ENCODE measurements at places on chromosomes 12 and 14. TPM values are rescaled to one million over a fixed set of nuclear protein-coding genes. Genes with fewer than 3 reads are reported as not detected.

TAS2R13 gene
- 1.2 TPM for total RNA-seq

SLC15A5 gene
- not detected for total RNA-seq

GLT1D1 gene
- total RNA-seq: 0.32 TPM

IGF1 gene
- total RNA-seq: not detected

AKT1 gene
- total RNA-seq: 109 TPM

SIRT4 gene
- 1.4 TPM for total RNA-seq

ACOT4 gene
- not detected for total RNA-seq

TAS2R14 gene
- total RNA-seq: 2.8 TPM

SLC38A4 gene
- total RNA-seq: not detected

GPR162 gene
- total RNA-seq: not detected

TAS2R9 gene
- not detected for total RNA-seq

ZFHX2 gene
- total RNA-seq: 1.8 TPM

MMP14 gene
- 9.0 TPM for total RNA-seq

DDX23 gene
- total RNA-seq: 119 TPM

LRRC10 gene
- not detected for total RNA-seq

TRHDE gene
- total RNA-seq: not detected

TAS2R43 gene
- total RNA-seq: 3.0 TPM

LAG3 gene
- total RNA-seq: 0.26 TPM

VWF gene
- 0.32 TPM for total RNA-seq

LMO3 gene
- 10.6 TPM for total RNA-seq

FIGNL2 gene
- not detected for total RNA-seq

POTEG gene
- 2.0 TPM for total RNA-seq

ESRRB gene
- not detected for total RNA-seq

COA8 gene
- total RNA-seq: 33.0 TPM

All from OCI-LY7 (cell line).